ENCODE measurements at places on chromosomes 3 and 15. TPM values are rescaled to one million over a fixed set of nuclear protein-coding genes. Genes with fewer than 3 reads are reported as not detected.
A peak's percentile ranks its signal among the peaks of the same experiment; 100 is the strongest.

The RTP1 gene
- polyA plus RNA-seq, result not detected

DNA sequence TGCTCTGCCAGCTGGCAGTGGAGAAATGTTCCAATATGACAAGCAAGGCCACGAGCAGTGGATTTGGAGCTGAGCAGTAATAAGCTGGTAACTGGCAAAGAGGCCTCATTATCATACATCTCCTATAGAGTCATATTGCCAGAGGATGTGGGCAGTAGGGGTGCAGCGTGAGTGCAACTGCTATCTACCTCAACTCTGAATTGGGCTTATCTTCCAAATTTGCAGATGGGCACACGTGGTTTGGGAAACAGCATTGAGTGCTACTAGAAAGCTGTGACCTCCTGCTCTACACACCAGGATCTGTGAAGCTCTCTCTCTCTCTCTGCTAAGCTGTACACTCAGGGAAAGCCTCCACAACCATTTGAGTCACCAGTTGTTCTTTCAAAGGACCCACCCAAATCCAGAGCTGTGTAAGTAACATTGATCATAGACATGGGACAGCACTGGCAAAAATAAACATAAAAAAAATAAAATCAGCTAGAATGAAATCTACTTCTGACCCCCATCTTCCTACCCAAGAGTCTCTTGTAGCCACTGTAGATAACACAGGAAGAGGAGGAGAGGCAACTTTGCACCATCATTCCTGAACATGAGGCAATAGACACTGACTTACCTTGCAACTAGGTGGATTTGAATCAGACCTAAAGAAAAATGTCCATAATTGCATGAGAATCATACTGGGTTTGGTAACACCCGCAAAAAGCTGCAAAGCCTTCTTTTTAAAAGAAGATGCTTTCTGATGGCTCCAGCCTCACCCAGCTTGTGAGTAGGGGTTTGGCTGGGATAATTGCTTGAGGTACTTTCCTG, 82.9 kb upstream of the THBS1 start:
- H3K36me3 ChIP-seq, result no peaks in the 10 kb centered on the region
- no peak for DNase-seq
- no peaks in the 10 kb centered on the region for H3K4me1 ChIP-seq
- H3K4me3 ChIP-seq, result no peak overlapping the region

DNA sequence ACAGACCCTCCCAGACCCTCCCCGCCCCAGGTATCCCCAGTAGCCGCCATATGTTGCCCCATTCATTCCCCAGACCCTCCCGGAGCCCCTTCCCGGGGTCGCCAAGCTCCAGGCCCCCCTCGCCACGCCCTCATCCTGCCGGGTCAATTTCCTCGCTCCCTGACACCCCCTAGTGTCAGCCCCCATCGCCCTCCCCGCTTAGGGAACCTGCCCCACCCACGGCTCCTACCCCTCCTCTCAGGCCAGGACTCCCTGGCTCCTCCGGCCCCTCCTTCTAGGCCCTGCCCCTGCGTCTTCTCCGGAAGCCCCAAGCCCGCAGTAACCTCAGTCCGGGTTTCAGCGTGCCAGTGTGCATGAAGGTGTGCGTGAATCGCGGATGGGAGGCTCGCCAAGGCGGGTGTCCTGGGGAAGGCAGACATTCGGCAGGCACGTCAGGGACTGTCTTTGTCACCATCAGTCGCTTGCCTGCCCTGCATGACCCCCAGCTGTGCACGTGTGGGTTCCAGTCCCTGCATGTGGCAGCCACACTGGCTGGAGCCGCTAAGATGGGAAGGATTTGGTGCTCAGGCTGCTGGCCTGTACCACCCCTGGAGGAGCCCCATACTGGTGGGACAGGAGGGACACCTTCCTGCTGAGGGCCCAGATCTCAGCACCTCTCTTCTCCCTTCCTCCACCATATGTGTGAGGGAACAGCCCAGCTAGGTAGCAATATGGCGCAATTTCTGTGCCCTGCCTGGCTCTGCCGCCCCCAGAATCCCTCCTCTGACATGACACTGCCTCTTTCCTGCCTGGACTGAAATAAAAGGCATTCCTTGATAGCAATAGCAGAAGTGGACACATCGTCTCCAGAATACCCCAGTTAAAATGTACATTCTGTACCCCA, 693 bp downstream of the DISP2 start:
- H3K27ac ChIP-seq, result no peak overlapping the region
- peaks cover 9% of the 10 kb centered on the region for H3K27me3 ChIP-seq
- no peaks in the 10 kb centered on the region for H3K36me3 ChIP-seq
- H3K4me3 ChIP-seq, result peak overlapping the region; percentile 53
- peak; percentile 61 for DNase-seq

DNA sequence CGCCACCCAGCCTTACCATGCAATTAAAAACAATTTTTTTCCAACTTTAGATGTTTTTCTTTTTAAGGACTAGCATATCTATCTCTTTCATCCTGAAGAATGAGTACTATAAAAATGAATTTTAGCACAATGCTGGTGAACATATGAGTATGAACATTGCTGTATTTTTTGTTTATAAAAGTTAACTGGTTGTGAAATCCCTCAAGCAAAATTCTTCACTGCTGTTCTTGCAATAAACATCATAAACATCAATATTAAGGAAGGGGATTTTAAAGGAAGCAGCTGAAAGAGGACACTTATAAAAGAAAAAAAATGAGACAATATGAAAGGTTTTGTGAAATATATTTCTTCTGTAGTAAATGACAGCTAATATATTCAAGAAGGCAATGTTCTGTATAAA, 3.0 kb downstream of the PLSCR4 start:
- no peaks in the 10 kb centered on the region for H3K27me3 ChIP-seq
- no peak for DNase-seq
- no peaks in the 10 kb centered on the region for H3K36me3 ChIP-seq
- H3K27ac ChIP-seq, result no peak overlapping the region

The SH3GL3 gene
- polyA plus RNA-seq, result 13.7 TPM

Data from K562 (cell line).